CD4-positive, alpha-beta T cell treated with Interleukin-1 beta for 1 hour (primary cell): ENCODE measurements at places on chromosomes 6 and 20.

DNA sequence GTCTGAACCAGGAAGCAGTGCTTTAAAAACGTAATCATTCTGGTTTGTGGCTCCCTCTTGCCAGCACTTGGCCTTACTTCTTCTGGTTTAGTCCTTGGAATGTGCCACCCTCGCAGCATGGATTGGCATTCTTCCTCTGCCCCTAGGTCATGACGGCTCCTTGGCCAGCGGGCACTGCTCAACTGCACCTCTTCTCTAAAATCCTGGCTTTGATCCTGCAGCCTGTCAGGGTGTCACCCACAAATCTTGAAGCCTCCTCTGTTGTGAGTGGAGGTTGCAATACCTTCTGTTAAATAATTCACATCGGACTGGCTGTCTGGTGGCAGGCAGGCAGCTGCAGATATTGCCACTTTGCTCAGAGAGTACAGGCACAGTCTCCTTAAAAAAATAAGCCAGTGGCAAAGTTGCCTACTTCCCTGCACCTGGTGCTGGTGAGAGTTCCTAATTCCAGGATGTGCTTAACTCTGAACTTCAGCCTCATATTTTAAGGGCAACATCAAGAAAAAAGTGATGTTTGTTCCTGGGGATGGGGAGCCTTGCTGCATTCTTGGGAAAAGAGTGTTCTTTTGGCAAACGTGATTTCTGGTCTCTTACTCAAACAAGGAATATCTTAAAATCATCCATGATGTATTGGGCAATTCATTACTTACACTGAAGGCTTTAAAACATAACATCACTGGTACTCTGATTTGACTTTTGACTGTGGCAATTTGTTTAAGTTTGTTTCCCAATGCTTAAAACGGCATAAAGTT is 179.8 kb downstream of the FOXA2 start:
- no peak for DNase-seq

DNA sequence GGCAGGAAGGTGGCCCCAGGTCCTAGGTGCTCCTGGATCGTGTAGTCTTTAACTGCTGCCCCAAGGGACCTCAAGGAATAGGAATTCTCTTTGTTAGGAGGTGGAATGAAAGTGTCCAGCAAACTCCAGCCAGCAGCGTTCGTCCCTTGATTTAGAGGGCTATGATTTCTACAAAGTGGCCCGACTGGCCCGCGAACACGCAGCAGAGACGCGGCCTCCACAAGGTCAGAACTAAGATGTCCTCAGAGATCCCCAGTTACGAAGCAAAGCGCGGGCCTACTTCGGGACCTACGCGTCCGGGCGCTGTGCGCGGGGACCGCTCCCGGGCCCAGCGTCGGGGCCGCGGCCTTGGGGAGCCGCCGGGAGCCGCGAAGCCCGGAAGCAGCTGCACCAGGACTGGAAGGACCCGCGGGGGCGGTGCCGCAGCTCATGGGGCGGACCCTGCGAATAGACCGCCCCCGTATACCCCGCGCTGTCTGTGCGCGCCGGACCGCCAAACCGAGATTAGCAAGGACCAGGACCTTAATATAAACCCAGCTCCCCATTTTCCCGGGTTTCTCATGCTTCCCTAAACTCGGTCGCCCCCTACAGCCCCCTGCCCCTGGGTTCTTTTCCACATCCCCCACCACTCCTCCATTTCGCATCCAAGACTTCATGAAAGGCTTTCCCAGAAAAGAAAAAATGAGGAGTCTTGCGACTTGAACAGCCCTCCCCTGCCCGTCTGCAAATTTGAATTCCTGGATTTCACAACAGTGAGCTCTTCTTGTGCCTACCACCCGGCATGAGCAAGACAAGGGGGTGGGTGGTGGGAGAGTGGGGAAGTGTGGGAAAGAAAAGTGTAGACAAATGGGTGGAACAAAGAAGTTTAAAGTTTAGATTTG is at the start of gene C6orf47:
C6orf47 (minus strand) TSS at position 398 of the 881 bp plus-strand sequence. CDS start 831 bp downstream, outside the sequence.
- DNase-seq: peak; percentile 76

GRCh38 chr6:87375315-87375714 is 30.7 kb downstream of the C6orf163 start:
- no peak for DNase-seq

DNA sequence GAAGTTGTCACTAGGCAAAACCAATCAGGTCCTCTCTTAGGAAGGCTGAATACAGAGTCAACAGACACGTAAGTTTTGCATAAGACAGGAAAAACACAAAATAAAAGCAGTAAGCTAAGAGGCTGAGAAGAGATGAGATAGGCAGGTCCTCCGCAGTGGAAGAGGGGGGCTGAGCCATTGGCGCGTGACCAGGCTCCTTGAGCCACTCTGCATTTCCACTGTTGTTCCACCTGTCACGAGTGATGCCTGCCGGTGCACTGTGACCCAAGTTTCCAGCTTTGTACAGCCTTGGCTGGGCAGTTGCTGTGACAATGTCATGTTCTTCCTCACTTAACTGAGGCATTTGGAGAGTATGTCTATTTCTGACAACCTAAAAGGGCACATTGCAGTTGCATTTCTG is 58.6 kb downstream of the NUDT3 start:
- DNase-seq: no peak

GRCh38 chr6:32940656-32941213 is at the start of gene HLA-DMB:
HLA-DMB (minus strand) TSS chr6:32941028; CDS start chr6:32940807, 221 bp downstream.
- peak; percentile 82 for DNase-seq

DNA sequence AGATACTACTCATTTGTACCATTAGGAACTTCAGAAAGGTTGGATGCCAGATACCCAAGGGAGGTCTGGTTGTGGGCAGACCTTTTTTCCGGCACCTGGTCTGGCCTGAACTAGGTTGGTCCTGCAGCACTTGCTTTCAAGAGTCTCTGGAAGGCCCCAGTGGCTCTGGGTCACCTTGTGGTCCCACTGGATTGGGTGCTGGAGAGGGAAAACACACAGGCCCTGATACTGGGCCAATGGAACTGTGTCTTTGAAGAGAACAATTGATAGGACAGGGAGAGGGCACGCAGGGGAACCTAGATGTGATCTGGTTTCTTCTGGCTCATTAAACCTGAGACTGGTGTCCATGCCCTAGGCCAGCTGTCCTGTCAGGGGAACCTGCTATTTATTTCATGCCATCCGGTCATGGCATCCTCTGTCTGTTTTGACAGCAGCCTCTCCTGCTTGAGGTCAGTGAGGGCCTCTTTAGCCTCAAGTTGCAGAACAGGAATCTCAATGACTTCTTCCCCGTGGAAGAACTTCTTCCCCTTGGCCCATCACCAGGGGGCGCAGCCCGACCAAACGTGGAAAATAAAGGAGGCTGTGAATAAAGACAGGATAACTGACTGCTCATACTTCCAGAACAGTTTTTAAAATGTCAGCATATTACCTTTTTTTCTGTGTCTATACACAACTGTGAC is 25.0 kb downstream of the TAF8 start:
- peak; percentile 40 for DNase-seq

DNA sequence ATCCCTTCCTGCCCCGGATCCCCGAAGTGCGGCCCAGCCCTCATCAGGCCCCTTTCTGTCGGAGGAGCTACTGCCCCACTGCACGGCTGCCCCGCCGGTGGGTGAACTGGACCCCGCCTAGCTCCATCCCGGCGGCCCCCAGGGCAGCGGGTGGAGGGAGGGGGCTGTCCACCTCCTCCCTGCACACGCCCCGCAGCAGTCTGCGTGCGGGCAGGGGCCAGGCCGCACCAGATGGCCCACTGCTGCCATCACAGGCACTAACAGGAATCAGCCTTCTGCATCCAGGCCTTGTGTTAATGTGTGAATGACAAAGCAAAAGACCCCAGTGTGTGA is 54.9 kb upstream of the UNC93A start:
- no peak for DNase-seq

DNA sequence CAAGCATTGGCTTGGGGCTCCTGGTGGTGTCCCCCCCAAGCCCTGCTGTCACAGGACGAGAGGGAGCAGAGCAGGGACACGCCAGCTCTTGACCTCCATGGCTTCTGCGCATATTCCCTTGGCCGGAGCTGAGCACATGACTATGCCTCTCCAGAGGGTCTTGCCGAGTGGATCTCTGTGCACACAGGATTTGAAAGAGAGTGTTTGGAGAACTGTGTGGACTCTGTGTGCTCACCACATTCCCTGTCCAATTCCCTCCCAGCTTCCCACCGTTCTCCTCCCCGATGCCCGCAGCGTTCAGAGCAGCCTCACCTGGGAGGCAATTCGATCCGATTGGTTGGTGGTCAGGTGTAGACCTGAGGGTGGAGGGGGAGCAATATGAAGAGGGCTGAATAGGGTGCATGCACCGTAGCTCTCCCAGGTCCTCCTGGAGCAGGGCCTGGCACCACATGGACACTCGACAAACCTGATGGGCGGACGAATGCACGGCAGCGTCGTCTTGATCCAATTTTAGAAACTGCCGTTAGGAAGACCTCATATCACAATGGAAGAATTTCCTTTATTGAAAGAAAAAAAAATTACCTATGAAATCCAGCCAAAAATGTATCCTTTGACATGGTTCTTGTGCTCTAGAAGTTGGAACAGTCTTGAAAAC is 287.8 kb downstream of the CDH4 start:
- no peak for DNase-seq

DNA sequence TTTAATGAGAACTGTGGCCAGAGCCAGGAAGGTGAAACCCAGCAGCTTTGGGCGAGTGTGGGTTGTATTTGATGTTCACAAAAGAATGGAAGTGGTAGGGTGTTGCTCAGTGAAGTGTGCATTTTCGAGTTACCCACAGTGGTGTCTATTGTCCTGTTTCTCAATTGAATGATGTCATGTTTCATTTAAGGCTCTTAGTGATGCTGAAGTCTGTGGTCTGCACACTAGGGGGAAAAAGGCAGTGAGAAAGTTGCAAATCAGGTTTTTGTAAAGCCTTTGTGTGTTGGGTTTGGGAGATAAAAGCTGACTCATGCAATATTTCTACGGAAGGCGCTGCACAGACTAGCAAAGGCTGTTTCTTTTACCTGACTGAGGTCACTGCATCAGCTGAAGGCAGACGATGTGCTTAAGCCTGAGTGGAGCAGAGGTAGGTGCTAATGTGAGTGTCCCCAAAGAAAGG is 121.1 kb downstream of the PLEKHG1 start:
- no peak for DNase-seq

DNA sequence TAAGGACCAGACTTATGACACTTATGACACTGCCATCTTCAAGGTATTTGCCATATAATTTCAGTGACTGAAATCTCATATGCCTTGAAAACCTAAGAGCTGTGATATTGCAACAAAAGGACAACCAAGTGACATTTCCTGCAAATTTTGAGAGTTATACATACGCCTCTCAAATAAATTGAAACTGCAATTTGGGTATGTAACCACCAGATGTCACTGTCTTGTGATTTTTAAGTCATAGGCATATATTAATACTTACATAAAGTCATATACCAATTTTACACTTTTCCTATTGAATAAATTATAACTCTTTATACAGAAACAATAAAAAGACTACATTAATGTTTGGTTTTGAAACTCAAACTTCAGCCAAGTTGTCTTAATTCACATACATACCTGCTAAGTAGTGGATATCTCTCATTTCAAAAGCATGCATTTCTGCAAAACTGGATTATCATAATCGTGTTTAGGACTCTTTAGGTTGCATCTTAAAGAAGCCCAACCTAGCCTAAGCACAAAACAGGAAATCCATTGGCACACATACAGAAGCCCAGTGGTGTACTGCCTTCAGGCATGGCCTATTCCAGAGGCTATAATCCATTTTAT is 180.2 kb downstream of the PACRG start:
- no peak for DNase-seq

DNA sequence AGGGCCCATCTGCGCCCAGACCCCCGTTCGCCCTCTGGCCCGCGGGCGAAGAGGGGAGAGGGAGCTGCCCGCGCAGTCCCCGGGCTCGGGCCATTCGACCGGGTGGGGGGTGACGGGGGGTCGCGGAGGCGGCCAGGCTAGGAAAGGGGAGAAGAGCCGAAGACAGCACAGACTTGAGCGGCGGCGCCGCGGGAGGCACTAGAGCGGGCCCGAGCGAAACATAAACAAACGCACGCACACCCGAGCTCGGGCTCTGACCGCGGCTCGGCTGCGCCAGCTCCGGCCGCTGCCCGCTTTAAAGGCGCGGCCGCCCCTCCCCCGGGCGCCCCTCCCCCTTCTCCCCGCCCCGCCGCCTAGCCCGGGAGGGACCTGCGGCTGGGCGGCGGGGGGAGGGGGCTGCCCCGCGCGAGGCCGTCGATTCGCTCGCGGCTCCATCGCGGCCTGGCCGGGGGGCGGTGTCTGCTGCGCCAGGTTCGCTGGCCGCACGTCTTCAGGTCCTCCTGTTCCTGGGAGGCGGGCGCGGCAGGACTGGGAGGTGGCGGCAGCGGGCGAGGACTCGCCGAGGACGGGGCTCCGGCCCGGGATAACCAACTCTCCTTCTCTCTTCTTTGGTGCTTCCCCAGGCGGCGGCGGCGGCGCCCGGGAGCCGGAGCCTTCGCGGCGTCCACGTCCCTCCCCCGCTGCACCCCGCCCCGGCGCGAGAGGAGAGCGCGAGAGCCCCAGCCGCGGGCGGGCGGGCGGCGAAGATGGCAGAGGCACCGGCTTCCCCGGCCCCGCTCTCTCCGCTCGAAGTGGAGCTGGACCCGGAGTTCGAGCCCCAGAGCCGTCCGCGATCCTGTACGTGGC is at the start of gene FOXO3:
FOXO3 (plus strand) TSS at position 455 of the 846 bp plus-strand sequence; CDS start at position 747, 292 bp downstream.
- peak; percentile 86 for DNase-seq

DNA sequence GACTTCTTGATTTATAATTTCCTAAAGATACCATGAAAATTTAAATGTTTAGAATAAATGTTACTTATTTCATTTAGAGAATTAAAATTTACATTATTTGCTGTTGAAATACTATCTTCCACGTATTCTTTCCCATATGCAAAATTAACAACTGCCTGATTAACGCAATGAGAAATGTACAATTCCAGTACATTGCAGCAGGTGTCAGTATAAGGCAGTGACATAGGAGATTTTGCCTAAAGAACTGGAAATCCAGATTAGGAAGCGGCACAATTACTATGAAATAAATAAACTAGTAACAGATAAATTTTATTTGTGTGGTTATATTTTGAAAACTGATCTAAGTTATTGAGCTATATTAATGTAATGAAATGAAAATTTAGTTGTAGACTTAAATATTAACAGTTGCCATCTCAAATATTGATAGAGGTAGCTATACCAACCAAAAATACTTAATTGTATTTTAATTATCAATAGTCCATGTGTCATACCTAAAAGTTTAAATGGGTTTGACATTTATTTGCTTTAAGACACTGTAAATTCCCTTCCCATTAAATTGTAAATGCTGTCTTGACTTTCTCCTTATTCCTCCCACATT is 300.2 kb downstream of the UTRN start:
- DNase-seq: peak; percentile 38

DNA sequence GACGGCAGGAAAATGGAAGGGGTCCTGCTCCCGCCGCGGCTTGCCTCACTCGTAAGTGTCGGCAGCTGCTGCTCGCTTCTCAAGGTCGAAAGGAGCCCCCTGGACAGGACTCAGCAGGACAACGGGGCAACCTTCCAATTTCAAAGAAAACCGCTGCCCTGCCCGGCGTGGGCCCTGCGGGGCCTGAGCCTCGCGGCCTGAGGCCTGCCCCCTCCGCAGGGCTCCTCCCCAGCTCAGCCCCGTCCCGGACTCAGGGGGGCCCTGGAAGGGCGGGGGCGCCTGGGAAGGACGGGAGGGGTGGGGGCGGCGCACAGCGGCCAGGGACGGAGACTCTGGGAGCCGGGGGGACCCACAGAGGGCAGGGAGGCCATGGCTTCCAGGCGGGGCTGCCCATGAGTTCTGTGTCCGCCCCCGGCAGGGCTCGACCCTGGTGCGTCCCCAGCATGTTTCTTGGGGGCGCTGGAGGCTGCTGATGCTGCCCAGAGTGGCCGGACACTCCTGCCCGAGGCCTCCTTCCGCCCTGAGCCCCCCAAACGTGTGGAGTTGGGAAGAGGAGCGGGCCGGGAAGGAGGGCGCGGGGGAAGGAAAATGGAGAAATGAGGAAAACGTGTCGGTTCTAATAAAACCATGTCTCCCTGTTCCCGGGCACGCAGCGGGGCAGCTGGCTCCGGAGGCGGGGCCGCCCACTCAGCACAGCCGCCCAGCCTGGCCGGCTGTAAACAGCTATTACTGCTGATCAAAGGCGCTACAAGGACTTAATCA is 114.6 kb downstream of the DLL1 start:
- DNase-seq: no peak
